Stimulated activated CD4-positive, alpha-beta T cell treated with anti-CD3 and anti-CD28 coated beads, Interleukin-12 subunit alpha, Interleukin-12 subunit beta, amount 100 ng/mL, for 24 hours (primary cell): ENCODE measurements at places on chromosomes 1 and 21.

DNA sequence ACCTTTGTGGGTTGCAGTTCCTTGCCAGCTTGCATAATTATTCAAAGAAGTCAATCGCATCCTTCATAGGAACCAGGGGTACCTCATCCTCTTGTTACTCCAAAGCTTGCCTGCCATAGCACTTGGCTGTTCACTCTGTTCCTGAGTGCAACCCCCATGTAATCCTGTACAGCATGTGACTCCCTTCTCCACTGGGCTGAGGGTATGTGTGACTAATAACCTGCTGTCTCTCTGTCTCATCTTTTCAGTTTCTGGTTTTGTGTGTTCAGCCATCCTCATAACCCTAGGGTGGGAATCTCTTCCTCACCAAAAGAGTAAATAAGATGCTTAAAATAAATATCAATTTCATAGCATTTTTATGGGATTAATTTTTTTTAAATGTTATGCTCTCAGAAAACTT lies 351.9 kb downstream of the S1PR1 start:
- DNase-seq, result no peak

- DNase-seq, result no peak
These were observed 200.0 kb downstream of the SLC45A1 start for GRCh38 chr1:8517661-8518489.

DNA sequence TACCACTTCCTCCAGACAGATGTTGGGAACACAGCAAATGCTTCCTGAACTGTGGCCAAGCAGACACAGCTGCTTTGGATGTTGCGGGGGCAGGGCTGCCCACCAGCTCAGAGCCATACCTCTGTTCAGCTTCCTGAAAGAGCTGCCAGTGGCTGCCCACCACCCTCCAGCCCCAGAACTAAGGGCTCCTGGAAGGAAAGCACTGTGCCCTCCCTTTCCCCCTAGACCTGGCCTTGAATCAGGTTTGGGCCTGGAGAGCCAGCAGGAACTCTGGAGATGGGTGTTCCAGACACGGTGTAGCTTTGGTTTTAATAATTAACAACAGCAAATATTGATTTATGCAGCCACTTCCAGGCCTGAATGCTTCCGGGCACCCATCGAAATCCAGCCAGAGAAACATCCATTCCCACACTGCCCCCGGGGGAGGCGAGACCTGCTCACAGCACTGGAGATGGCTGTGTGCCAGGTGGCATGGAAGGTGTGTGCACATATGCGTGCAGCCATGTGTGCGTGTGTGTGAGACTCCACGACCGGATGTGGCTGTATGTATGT lies 45.7 kb downstream of the RAP1GAP start:
- DNase-seq, result no peak

- no peak for DNase-seq
These were observed 12.7 kb upstream of the PRELP start for GRCh38 chr1:203462878-203463277.

DNA sequence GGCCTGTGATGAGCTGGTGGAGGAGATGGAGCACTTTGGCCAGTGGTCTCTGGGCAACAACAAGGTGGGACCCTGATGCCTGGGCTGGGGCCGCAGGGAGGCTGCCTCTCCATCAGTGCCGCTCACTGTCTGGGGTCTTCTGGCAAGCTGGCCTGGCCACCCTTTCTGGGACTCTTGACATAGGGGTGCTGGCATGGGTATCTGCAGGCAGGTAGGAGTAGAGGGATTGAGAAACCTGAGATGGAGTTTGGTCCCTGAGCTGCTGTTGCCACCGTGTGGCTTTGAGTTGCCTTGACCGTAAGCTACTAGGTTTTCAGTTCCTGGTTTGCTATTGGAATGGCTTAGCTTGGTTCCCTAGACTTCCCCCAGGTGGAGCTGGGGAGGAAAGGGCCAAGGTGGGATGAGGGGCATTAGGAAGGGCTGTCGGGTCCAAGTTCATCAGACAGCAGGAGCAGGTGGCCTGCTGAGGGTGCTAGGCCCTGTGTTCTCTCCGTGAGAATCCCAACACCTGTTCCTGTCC lies 13.2 kb upstream of the MFN2 start:
- DNase-seq, result no peak

GRCh38 chr21:38459490-38459889 lies 38.8 kb downstream of the ERG start:
- no peak for DNase-seq

GRCh38 chr1:46621930-46622329 lies 5.3 kb upstream of the MOB3C start:
- no peak for DNase-seq

DNA sequence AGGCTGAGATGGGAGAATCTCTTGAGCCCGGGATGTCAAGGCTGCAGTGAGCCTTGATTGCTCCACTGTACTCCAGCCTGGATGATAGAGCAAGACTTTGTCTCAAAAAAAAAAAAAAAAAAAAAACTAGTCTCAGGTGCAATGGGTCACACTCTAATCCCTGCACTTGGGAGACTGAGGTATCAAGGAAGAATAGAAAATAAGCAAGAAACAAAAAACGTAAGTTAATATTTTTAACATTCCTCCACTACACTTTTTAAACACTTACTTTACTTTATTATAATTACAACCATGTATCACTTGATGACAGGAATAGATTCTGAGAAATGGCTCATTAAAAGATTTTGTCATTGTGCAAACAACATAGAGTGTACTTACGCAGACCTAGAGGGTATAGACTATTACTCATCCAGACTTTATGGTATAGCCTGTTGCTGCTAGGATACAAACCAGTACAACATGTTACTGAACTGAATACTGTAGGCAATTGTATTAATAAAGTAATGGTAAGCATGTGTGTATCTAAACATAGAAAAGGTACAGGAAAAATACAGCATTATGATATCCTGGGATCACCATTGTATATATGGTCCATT lies 1244.1 kb upstream of the ADGRL4 start:
- no peak for DNase-seq

DNA sequence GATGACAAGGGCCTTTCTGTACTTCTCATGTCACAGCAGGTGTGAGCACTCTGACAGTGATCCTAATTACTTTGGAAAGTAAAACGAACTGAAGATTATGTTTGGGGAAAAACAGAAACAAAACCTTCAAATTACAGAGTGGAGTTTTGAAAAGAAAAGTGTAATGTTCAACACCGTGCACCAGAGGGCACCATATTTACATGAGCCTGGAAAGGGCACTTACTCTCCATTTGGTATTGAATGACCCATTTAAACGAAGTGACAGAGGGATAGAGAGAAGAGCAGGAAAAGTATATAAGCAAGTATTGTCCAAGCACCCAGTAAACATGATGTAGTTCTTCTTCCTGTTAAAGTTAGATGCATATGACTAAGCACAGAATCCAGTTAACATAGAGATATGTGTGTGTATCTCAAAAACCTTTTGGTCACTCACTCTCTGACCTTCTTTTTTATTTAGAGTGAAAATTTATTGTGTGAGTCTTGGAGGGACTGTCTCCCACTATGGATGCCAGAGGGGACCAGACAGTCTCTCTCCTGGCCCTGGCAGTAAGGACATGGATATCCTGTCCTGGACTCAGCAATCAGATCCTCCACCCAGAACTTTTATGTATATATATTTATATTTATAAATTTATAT lies 3.8 kb upstream of the RGSL1 start:
- no peak for DNase-seq

- no peak for DNase-seq
These were observed 3.6 kb downstream of the NECAP2 start for GRCh38 chr1:16443975-16444770.

DNA sequence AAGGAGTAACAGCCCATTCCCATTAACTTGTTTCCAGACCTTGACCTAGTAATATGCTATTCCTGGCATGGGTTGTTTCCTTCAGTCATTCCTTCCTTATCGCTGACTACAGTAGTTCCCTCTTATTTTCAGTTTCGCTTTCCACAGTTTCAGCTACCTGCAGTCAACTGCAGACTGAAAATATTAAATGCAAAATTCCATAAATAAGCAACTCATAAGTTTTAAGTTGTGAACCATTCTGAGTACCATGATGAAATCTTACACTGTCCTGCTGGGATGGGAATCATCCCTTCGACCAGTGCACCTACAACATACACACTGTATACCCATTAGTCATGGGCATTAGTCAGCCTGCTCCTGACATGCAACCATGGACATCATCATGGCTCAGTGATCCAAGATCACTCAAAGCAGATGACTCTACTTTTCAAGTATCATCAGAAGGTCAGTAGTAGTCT lies 66.7 kb downstream of the CCDC30 start:
- no peak for DNase-seq

GRCh38 chr1:45079533-45079932 lies 67.5 kb downstream of the UROD start:
- no peak for DNase-seq

DNA sequence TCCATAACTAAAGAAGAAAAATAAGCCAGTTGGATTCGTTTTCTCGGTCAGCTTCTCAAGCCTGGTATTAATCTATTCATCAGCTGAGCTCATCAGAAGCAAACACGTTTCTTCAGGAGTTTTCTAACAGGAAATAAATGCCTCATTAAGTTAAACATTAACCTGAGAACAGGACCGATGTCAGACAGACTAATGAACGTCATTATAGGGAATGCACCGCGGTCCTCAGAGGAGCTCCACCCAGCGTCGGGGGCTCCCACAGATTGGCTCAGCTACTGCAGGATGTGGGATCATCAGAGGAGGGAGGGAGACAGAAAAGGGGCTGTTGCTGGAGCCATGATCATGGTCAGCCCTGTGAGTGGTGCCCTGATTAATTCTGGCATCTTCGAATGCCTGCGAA lies 615.4 kb downstream of the PTPRU start:
- DNase-seq, result no peak

- no peak for DNase-seq
These were observed 276.4 kb downstream of the SPATA17 start for GRCh38 chr1:217907504-217907903.

GRCh38 chr1:66951513-66951912 lies 26.7 kb downstream of the MIER1 start:
- DNase-seq, result no peak

DNA sequence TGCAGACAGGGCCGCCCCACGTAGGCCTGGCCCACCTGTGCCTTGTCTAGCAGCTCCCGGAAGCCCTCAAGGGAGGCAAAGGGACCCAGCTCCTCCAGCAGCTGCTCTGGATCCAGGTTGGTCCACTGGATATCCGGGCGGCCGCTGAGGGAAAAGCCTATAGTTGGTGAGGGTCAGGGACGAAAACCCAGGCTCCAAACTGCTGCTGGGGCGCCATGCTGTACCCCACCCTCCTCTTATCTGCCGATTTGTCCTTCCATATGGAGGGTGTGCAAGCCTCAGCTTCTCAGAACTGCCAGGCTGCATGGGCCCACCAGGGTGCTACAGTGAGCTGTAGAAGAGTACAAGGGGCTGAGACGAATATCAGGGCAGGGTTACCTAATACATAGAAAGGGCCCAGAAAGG lies 12.2 kb downstream of the PTCH2 start:
- no peak for DNase-seq

- DNase-seq, result peak; percentile 15
These were observed 33.4 kb upstream of the WNT4 start for GRCh38 chr1:22176258-22176657.

- no peak for DNase-seq
These were observed 42.8 kb downstream of the C8A start for GRCh38 chr1:56897150-56898004.

- DNase-seq, result no peak
These were observed 1.0 kb upstream of the EFNA1 start for GRCh38 chr1:155126556-155127104.

GRCh38 chr1:176885751-176886150 lies 278.8 kb downstream of the ASTN1 start:
- no peak for DNase-seq

DNA sequence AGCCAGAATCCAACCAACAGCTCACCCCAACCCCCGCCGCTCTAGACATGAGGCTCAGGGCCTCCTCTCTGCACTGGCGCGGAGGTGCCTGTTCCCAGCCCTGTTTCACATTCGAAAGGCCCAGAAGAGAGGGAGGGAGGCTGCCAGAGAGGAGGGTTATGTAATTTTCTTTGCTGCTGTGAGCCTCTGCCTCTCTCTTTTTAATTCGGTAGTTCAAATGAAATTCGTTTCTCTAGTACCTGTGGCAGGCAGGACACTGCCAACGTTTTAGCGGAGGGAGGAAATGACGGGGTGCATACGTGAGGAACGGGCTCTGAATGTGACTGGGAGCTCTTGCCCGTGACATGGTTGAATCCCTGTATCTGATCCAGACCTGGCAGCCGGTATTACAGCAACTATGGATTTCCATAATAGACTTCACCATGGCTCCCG lies 9.4 kb downstream of the PRDM16 start:
- DNase-seq, result no peak

DNA sequence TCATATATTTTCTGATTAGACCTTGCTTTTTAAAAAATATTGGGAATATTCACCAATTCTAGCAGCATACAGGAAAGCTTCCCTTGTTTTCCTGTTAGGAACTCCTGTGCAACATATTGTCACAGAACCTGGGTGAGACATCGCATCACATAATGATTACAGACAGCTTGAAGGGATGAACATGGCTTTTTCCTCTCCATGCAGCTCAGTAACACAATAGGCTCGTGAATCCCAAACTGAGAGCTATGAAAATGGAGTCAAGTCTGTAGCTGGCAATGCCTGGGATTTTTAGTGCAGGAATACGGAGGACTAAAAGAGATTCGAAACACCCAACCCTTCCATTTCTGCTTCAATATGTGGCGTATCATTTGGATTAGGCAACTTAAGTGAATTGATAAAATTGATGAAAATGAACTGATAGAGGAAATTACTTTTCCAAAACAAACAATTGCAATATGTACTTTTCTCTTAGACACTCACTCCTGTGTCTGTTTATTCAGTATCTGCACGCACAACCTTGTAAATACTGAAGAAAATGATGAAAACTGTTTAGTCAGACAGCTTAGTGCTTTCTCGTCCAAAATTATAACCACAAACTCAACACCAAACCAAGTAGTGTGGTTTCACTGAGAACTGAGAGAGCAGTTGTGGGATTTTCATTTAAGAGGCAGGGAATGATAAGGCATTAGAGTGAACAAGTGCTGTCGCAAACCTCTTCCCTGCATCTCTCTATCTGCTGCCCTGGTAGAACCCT lies 250.4 kb downstream of the PTBP2 start:
- DNase-seq, result no peak

- DNase-seq, result no peak
These were observed 3.2 kb downstream of the NOS1AP start for GRCh38 chr1:162072740-162073139.
